ENCODE measurements at places on chromosomes 3 and 15.

GRCh38 chr15:43799945-43800285 is at the start of gene SERINC4:
Gene SERINC4, minus strand, starts transcription at chr15:43800220. Its CDS starts 234 bp downstream, at chr15:43799986.
- peaks cover 15% of the 10 kb centered on the region for H3K4me1 ChIP-seq
- peak within 1 kb of the TSS; percentile 60 for H3K4me3 ChIP-seq
- peaks cover 100% of the 10 kb centered on the region for H3K36me3 ChIP-seq
- DNase-seq = no peak
- no peaks in the 10 kb centered on the region for H3K27me3 ChIP-seq
- H3K27ac ChIP-seq = peak within 1 kb of the TSS; percentile 27

DNA sequence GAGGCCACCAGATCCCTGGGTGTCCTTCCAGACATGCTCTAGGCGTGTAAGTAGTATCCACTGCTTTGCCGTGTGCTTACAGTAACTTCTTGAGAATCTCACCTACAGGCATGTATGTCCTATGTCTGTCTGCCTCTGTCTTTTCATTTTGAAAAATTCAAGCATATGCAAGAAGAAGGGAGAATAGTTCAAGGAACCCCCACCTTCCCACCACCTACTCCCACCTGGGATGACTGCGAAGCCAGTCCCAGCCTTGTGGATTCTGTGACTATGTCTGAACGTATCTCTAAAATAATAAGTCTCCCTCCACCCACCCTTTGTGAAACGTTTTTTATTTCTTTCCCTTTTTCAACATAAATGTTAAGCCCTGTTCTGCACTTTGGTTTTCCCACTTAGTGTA is 15.0 kb downstream of the CHST13 start:
- peaks cover 1% of the 10 kb centered on the region for H3K27me3 ChIP-seq
- no peak for DNase-seq
- no peak overlapping the region for H3K27ac ChIP-seq
- no peak overlapping the region for H3K4me3 ChIP-seq
- H3K4me1 ChIP-seq = peaks cover 18% of the 10 kb centered on the region

- no peak overlapping the region for H3K4me3 ChIP-seq
- no peaks in the 10 kb centered on the region for H3K27me3 ChIP-seq
- H3K27ac ChIP-seq = no peak overlapping the region
- DNase-seq = no peak
Observed at GRCh38 chr3:72977060-72977808, 19.4 kb upstream of the PPP4R2 start.

DNA sequence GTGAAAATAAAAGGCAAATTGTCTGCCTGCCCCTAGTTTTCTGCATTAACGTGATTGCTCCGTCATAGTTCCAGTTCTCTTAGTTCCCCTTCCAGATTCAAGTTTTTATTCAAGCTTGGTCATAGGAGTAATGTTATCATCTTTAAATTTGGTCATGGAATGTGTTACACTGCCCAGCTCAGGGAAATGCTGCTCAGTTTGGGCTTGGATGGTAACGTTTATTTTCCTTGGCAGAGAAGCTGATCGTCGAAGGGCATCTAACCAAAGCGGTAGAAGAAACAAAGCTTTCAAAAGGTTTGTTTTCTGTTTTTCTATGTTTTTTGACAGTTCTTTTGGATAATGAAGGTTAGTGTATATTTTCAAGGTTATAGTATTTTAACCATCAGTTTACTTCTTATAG is 118.4 kb upstream of the FLNB start:
- H3K27ac ChIP-seq = peak overlapping the region; percentile 8
- peak; percentile 32 for DNase-seq
- 0 out of 2 replicates have a peak, but pooled peaks cover 6% of the 10 kb centered on the region for H3K36me3 ChIP-seq
- peak overlapping the region; percentile 15 for H3K4me3 ChIP-seq

Data from SJSA1 (cell line).